ENCODE measurements at places on chromosomes 4 and X.
A peak's percentile ranks its signal among the peaks of the same experiment; 100 is the strongest.

GRCh38 chrX:140190441-140191108 is 225.3 kb upstream of the CXorf66 start:
- no peak for DNase-seq

DNA sequence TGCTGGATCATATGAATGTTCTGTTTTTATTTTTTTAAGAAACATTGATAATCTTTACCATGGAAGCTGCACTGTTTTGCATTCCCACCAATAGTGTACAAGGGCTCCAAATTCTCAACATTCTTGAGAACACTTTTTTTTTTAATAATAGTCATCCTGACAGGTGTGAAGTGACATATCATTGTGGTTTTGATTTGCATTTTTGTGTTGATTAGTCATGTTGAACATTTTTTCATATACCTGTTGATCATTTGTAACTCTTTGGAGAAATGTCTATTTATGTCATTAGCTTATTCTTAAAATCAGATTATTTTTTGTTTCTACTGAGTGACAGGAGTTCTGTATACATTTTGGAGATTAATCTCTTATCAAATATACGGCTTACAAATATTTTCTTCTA is 408.5 kb downstream of the GLUD2 start:
- no peak for DNase-seq

DNA sequence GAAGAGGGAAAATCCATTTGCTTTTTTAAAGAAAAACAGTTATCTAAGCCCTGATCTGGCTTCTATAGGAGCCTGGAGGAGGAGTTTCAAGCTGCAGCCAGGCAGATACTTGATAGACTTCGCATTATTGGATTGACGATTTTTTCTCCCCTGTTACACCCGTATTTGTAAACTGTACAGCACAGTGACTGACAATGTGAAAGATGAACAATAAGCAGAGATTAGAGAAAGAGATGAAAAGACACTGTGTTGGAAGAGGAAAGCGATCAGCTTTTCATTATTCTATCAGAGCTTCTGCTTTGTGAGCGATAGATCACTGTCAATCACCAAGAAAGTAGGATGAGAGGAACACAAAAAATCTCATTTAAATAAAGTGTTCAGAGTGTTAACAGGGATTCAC is 639.2 kb downstream of the TLL1 start:
- DNase-seq: no peak

GRCh38 chr4:71222661-71223060 is 116.2 kb upstream of the SLC4A4 start:
- DNase-seq: no peak

GRCh38 chr4:11565899-11566298 is 137.2 kb upstream of the HS3ST1 start:
- DNase-seq: no peak

DNA sequence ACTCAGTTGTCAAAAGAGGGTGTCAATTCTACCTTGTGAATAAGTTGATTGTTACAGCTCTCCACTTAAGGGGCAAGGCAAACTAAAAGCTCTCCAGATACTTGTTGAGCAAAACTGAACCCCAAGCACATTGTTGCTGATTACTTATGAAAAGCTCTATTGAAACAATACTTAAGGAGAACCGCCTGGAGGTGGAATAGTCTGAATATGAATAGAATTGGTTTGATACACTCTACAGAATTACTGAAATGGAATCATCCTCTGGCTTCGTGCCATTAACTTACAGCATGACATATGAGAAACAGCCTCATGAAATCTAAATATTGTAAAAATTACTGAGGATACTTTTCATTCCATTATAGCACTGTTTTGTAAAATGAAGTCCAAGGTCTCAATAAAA is 127.0 kb upstream of the SH3RF1 start:
- DNase-seq: no peak

DNA sequence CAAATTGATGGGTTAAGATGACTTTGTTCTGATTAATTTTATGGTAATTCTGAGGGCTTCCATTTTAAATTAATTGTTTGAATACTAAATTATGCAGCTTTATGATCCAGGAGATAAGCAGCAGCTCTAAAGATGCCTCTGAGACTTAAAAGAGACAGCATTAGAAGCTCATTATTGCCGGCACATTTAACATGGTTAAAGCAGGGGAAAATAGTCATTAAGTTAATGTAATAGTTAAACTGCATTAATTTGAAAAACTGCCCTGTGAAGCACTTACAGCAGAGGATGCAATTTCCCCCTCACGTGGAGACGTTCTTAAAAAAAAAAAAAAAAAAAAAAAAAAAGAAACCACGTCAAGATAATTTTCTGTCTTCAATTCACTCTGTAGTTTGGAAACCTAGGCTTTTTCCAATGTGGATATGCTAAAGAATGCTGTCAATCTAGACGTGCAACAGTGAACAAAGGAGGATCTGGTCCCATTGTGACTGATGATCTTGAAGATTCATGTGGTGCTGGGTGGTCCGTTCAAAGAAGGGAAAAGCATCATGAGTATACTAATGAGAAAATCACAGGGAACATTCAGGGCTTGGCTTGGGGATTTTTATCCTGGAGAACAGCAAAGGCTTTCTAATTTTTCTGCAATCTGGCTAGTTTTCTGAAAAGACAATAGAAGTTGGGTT is 440.6 kb upstream of the HS3ST1 start:
- no peak for DNase-seq

DNA sequence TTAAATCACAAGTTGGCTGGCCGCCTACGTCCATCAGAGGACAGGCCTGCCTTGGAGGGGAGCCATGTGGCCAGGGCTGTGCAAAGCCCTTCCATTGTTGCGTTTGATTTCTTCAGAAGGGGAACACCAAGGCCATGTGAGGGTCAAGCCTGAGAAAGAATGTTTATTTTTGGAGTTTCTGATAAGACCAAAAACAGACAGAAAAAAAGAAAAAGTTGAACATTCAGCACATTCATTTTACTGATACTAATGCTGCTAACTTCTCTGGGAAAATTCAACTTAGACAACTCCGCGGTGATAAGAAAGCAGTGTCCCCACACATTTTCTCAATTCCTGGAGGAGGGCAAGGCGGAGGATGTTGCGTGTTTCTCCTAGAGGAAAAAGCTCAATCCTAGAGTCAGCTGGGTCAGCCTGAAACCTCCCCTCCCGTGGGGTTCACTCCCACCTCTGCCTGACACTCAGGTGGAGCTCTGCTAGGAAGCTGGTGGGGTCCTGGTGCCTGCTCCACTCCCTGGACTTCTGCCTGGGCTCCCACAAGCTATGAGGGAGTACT is 63.5 kb downstream of the ANAPC4 start:
- no peak for DNase-seq

GRCh38 chr4:93719552-93719951 is 109.0 kb upstream of the ATOH1 start:
- no peak for DNase-seq

DNA sequence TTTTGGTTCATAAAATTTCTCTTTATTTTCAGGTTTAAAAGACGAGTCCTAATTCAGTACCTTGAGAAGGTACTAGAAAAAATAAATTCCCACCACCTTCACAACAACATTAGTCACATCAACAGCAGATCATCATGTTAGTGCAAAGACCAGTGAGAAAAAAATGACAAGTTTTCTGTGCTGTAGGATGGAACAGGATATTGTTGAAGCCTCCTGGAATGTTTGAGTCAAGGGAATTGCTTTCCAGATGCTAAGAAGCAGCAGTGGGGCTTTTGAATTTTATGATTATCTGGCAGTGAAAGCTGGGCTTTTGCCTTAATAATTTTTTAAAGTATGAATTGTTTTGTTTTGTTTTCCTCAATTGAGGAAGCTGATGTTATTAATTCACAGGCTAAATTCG is 61.0 kb downstream of the INTS6L start:
- DNase-seq: no peak

DNA sequence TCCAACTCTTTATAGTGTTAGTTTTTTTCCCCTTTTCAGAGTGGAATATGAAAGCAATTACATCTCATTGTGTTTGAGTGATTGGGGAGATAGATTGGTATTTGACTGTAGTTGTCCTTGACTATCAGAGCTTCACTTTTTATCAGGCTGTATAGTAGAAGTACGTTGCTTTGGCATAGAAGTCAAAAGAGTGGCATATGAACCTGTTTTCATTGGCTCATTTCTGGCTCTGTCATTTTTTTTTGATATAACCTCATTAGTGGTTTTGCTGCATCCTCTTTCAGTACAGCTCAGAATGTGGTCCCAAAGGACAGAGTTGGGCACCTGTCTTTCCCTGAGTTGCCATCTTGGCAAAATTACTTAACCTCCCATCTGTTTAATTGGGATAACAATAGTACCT is 1.4 kb downstream of the TMA16 start:
- no peak for DNase-seq

DNA sequence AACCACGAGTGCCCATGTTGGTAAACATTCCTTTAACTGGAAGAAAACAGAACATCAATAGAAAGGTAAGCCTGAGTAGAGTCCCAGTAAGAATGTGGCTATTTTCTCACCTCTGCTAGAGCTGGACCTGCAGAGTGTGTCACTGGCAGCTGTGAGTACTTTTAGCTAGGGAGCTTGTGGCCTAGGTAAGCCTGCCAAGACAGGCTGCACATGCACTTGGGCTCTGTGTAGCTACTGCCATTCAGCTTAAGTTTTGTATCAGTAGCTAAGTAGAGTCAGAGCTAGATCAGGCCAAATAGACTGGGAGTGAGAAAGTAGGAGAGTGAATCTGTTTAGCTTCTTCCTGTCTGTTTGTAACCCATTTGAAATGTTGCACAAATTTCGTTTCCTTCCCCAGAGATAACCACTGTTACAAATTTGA is 35.3 kb downstream of the RBPJ start:
- DNase-seq: no peak

DNA sequence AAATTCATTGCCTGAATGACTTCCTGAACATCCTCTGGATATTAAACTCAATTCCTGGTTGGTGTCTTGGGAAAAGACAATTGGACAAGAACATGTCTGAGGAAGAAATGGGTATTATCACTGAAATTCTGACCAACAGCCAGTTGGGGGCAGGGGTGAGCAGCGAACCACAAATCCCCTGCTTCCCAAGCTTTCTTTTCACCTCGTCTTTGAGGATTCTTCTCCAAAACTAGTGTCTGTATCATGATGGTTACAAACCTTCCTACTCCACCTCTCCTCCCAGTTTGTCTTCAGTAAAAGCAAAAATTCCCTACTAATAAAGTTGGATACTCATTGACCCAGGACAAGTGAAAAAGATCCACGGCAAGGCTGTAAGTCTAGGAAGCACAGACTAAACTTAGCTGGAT is 48.3 kb upstream of the WDR1 start:
- no peak for DNase-seq

DNA sequence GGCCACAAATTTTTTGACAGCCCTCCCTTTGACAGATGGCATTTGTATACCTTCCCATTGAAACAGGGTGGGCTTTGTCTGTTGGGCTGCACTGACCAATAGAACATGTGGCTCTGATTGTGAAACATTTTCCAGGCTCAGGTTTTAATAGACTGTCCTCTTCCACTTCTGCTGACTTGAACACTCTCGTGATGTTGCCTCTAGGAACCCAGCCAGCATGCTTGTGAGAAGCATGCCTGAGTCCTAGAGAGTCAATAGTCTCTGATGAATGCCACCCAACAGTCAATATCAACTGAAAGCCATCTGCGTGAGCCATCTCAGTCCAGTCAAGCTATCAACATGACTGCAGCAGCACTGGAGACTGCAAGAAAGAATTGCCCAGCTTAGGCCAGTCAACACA is 290.0 kb downstream of the SLC7A11 start:
- no peak for DNase-seq

DNA sequence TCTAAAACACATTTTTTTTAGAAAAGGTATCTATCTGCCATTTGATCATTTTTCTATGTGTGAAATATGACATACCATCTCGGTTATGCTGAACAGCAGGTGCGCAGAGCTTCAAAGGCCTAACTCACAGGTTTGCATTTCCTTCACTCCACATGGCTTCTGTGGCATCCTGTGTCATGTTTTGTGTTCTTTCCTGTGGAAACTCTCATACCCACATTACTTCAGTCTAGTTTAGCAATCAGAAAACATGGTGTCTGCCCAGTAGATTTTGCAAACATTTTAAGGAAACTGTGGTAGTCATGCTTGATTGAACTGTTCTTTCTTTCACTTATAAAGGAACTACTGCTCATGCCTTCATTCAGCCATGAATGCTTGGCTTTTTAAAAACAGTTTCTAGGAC is 11.3 kb upstream of the ARAP2 start:
- DNase-seq: peak; percentile 75

GRCh38 chrX:143461606-143462005 is 55.7 kb downstream of the SPANXN3 start:
- no peak for DNase-seq

GRCh38 chr4:184317234-184317918 is 99.7 kb upstream of the ENPP6 start:
- no peak for DNase-seq

DNA sequence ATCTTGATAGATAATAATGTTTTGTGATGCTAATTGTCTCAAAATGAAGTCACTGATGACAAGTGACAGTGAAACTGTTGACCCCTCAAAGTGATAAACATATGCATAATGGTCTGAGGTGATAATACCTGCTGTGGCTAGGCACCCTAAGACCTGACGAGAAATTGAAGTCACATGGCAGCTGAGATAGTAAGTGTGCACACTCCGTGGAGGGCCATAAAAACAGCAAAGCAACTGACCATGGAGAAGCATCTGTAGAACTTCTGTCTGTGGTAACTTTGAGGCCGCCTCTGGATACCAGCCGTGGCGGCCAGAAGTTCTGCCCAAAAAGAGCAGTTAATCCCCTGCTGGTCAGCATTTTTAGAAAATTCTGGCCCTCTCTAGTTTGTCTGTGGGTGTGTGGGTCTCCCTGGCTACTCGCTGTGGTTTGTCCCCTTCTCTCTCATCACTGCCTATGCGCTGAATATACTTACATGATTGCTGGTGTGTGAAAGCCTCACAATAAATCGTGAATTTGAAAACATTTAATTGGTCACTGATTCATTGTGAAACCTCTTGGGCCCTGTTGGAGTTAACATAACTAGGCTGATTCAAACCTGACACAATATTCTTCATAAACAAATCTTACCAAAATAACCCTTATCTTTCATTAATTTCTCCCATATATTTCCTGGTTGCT is 50.6 kb downstream of the CCDC149 start:
- no peak for DNase-seq

DNA sequence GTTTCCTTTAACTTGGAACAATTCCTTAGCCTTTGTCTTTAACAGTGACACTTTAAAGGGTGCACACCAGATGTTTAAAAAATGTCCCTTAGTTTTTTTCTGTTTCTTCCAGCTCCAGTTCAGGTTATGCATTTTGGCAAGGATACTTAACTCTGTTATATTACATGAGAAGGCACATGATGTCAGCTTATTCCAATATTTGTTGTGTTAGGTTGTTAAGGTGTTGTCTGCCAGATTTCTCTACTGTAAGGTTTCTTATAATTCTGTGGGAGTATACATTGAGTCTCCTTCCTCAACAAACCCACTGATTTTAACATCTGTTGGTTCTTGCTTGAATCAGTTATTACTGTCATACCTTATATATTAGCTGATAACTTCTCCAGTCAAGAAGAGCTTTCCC is 33.3 kb downstream of the REST start:
- DNase-seq: no peak

DNA sequence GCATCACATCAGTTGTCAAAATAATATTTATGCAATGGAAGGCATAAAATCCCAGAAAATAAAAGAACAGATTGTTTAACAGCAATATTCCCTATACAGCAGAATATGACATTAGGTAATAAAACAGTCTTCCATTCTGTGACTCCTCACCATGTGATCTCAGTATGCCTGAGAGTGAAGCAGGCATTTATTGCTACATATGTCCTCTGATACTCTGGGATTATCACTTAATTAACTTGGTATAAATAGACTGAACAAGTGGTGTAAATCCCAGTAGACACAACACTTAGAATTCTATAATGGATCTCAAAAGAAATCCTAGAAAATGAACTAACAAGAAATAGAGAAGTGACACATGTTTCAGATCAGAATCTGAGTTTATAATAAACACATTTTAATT is 841.3 kb downstream of the PDHA2 start:
- DNase-seq: no peak
